ENCODE measurements at places on chromosomes 4 and X. TPM values are rescaled to one million over a fixed set of nuclear protein-coding genes. Genes with fewer than 3 reads are reported as not detected.

DNA sequence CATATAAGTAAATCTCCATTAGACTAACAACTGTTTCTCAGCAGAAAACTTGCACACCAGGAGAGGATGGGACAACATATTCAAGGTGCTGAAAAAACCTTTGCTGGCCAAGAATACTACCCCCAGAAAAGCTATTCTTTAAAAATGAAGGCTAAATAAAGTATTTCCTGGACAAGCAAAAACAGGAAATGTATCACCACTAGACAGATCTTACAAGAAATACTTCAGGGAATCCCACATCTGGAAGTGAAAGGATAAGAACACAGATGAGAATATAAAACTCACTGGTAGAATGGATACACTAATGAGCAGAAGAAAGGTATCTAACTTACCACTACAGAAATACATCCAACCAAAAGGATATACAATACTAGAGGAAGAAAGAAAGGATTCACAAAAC, 27.0 kb upstream of the ADH1C start:
- no peaks in the 10 kb centered on the region for H3K36me3 ChIP-seq
- no peaks in the 10 kb centered on the region for H3K4me1 ChIP-seq
- peaks cover 28% of the 10 kb centered on the region for H3K27me3 ChIP-seq
- no peak overlapping the region for H3K27ac ChIP-seq
- H3K4me3 ChIP-seq, result no peak overlapping the region

GRCh38 chr4:136793848-136794247, 738.4 kb downstream of the PCDH18 start:
- H3K4me3 ChIP-seq, result no peak overlapping the region
- no peak overlapping the region for H3K27ac ChIP-seq
- H3K36me3 ChIP-seq, result no peaks in the 10 kb centered on the region
- no peak for DNase-seq
- no peaks in the 10 kb centered on the region for H3K4me1 ChIP-seq

DNA sequence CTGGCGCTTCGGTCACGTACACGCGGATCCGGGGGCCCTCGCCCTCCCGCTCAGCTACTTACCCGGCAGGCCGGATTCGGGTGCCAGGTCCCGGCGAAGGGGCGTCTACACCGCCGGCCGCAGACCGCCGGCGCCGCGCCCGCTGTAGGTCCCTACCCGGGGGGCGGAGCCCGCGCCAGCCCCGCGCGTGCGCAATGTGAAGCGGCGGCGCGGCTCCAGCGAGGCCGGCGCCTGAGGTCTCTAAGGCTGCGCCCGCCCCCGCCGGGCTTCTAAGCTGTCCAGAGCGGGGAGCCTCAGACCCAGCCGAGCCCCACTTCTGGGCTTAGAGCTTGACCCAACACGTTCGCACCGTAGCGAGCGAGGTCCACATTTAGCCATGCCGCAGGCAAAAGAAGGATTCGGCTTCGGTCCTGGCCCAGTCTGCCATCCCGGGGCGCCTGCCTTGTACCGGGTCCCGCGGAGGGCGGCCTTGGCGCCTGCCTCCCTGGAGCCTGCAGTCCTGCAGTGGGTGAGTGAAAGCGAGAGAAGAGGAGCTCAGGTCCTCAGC, at the start of gene ZNF518B:
Gene ZNF518B (minus strand): TSS at position 172 of the 547 bp plus-strand sequence. CDS start 11,098 bp downstream, outside the sequence.
- peaks cover 17% of the 10 kb centered on the region for H3K27me3 ChIP-seq
- peak; percentile 81 for DNase-seq
- peaks cover 25% of the 10 kb centered on the region for H3K36me3 ChIP-seq
- peaks cover 36% of the 10 kb centered on the region for H3K4me1 ChIP-seq
- peak within 1 kb of the TSS; percentile 80 for H3K4me3 ChIP-seq

- H3K36me3 ChIP-seq, result no peaks in the 10 kb centered on the region
- DNase-seq, result no peak
- H3K4me1 ChIP-seq, result no peaks in the 10 kb centered on the region
Measured at GRCh38 chr4:16722416-16722815, 176.0 kb downstream of the LDB2 start.

GRCh38 chr4:152278505-152279233, 257.2 kb downstream of the FBXW7 start:
- no peaks in the 10 kb centered on the region for H3K27me3 ChIP-seq
- no peak overlapping the region for H3K27ac ChIP-seq
- no peak for DNase-seq
- H3K4me3 ChIP-seq, result no peak overlapping the region
- H3K4me1 ChIP-seq, result peaks cover 2% of the 10 kb centered on the region

The RADX gene
- 5.2 TPM for total RNA-seq

- no peaks in the 10 kb centered on the region for H3K36me3 ChIP-seq
- no peak for DNase-seq
- no peaks in the 10 kb centered on the region for H3K27me3 ChIP-seq
- peak overlapping the region; percentile 35 for H3K4me3 ChIP-seq
Measured at GRCh38 chr4:112109360-112110058, 35.7 kb upstream of the FAM241A start.

- no peak overlapping the region for H3K4me3 ChIP-seq
- no peaks in the 10 kb centered on the region for H3K4me1 ChIP-seq
- H3K36me3 ChIP-seq, result no peaks in the 10 kb centered on the region
- no peak overlapping the region for H3K27ac ChIP-seq
- no peak for DNase-seq
Measured at GRCh38 chrX:17359500-17359899, 15.5 kb upstream of the NHS start.

DNA sequence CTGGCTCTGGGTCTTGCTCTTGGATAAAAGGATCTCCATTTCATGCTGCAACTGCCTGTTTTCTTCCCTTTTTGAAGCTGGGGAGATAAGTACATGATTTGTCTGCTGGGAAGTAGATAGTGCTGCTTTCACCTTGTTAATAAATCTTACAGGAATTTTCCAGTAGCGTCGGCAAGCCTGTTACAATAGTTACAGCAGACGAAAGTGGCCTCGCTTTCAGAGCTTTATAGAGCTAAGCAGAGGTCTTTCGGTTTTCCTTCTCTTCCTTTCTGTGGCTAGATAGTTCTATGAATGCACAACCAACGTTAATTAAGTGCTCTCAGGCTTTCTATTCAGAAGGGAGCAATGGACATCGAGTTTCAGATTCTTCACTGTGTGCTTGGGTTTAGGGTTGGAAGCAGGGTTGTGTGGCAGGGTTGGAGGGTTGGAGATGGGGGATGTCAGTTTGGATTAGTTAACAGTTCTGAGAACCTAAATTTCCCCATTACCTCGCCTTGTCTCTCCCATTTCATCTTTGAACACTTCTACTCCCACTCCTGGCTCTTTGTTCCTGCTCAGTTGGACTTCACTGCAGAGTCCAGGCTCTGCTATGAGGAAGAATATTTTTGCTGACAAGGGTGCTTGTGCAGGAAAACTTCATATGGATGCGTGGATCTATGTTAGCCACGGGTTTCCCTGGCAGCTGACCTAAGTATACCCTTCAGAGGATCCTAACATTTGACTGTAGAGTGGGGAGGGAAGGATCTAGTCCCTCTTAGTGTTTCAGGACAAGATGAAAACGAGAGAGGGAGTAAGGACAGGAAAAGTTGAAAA, 237.9 kb downstream of the ARHGAP10 start:
- no peak overlapping the region for H3K27ac ChIP-seq
- peaks cover 32% of the 10 kb centered on the region for H3K36me3 ChIP-seq
- no peaks in the 10 kb centered on the region for H3K4me1 ChIP-seq
- no peak for DNase-seq

GRCh38 chr4:146428298-146428697, 93.4 kb downstream of the SLC10A7 start:
- DNase-seq, result no peak
- H3K36me3 ChIP-seq, result no peaks in the 10 kb centered on the region
- no peaks in the 10 kb centered on the region for H3K4me1 ChIP-seq
- H3K27ac ChIP-seq, result no peak overlapping the region
- H3K4me3 ChIP-seq, result no peak overlapping the region

DNA sequence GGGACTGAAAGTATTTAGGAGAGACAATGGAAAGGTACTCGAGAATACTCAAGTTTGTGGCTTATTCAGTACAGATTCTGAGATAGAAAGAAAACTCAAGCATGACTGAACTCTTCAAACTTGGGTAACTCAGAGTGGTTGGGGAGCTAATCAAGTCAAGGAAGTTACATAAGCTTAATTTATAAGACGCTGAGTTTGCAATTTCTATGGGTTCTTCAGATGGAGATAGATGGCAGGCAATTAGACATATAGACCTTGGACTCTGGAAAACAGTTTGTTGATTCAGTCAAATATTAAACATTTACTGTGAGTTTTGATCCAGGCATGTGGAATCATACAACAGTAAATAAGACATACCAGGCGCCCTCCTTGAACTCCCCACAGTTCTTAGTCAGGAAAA, 1749.9 kb upstream of the TENM3 start:
- H3K4me3 ChIP-seq, result no peak overlapping the region
- DNase-seq, result no peak
- H3K4me1 ChIP-seq, result no peaks in the 10 kb centered on the region
- H3K36me3 ChIP-seq, result no peaks in the 10 kb centered on the region
- no peak overlapping the region for H3K27ac ChIP-seq

DNA sequence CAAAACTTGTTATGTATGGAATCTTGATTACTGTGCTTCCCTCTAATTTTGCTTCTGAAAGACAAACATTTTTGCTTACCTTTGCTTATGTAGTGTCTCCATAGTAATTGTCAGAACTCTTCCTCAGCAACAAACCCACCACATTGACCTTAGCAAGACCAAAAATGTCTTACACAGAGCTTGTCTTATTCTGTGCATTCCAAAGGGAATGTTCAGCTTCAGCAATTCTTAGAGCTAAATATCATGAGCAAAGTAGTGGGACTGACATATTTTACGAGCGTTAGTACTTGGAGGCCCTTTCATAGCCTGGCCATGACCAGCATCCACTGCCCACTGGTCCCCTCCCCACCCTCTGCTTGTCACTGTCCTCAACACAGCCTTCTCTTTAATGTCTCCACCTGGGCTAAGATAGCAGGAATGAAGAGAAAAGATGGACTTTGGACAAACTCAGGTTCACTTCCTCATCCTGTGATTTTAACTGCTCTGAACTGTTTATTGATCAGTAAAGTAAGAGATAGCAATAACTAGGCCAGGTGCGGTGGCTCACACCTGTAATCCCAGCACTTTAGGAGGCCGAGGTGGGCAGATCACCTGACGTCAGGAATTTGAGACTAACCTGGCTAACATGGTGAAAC, 15.5 kb upstream of the SH3D19 start:
- H3K4me1 ChIP-seq, result no peaks in the 10 kb centered on the region
- peaks cover 11% of the 10 kb centered on the region for H3K27me3 ChIP-seq
- H3K36me3 ChIP-seq, result no peaks in the 10 kb centered on the region
- H3K27ac ChIP-seq, result no peak overlapping the region
- no peak overlapping the region for H3K4me3 ChIP-seq

DNA sequence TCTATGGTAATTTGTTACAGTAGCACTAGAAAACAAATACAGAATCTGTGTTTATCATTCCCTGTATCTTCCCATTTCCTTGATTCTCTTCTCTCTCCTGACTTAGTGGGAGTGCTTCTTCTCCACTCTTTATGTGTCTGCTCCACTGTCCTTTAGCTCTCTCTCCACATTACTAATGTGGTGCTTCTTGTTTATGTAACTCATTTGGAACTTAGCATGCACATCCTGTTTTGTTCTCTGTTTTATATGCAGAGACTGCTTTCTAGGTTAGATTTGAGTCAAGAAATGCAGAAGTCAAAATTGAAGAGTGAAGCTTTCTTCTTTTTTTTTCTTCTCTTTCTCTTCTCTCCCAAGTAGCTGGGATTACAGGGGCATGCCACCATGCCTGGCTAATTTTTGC, 25.9 kb downstream of the ADH1A start:
- no peak overlapping the region for H3K27ac ChIP-seq
- H3K27me3 ChIP-seq, result no peaks in the 10 kb centered on the region
- H3K4me1 ChIP-seq, result no peaks in the 10 kb centered on the region
- no peak for DNase-seq
- H3K4me3 ChIP-seq, result no peak overlapping the region
- no peaks in the 10 kb centered on the region for H3K36me3 ChIP-seq

GRCh38 chrX:12410523-12410922, 272.2 kb downstream of the FRMPD4 start:
- H3K27me3 ChIP-seq, result no peaks in the 10 kb centered on the region
- no peak for DNase-seq
- no peaks in the 10 kb centered on the region for H3K36me3 ChIP-seq
- H3K4me1 ChIP-seq, result no peaks in the 10 kb centered on the region
- no peak overlapping the region for H3K4me3 ChIP-seq
- no peak overlapping the region for H3K27ac ChIP-seq

The WDR1 gene
- 481 TPM for total RNA-seq

GRCh38 chrX:110755611-110756010, 40.0 kb downstream of the CHRDL1 start:
- no peak overlapping the region for H3K27ac ChIP-seq
- H3K4me3 ChIP-seq, result no peak overlapping the region
- no peak for DNase-seq
- H3K27me3 ChIP-seq, result no peaks in the 10 kb centered on the region
- H3K36me3 ChIP-seq, result no peaks in the 10 kb centered on the region

DNA sequence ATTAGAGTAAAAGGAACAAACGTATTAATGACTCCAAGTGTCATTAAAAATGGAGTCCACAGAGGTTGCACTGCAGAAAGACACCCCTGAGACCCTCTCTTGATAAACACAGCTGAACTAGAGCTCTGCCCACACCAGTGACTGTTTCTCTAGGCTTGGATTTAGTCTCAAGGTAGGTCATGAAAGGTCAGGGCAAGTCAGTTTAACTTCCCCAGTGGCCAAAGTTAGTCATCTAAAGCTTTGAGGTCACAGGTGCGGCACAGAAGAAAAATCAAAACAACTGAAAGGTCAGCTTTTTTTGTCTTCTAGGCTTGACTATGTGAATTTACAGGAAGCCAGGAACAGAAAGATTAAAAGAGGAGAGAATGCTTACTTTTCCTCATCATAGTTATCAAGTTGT, 749.6 kb downstream of the RAB28 start:
- H3K4me1 ChIP-seq, result no peaks in the 10 kb centered on the region
- no peaks in the 10 kb centered on the region for H3K36me3 ChIP-seq
- H3K4me3 ChIP-seq, result no peak overlapping the region
- DNase-seq, result no peak
- no peaks in the 10 kb centered on the region for H3K27me3 ChIP-seq

DNA sequence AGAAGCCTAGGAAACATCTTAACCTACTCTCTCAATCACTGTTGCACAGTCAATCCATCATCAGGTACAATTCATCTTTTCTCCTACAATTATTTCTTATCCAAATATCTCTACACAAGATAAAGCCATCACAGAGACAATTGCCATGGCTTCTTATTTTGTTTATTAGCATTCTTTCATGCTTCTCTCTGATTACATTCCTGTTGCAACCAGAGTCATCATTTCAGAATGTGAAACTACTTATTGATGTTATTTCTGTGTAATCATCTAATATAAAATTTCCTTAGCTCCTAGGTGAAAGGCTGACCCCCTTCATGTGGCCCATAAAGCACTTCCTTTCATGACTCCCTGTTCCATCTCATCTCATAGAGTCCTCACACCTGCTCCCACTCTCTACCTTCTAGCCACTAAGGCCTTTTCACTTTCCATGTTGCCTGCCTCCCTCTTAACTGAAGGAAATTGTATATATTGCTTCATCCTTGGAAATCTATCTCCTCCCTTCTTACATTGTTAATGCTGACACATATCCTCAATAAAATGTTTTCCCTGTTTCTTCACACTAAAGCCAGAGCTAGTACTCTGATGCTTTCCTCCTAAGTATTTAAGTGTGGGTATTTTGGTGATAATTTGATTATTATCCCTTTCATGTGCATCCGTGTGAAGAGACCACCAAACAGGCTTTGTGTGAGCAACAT, 829.9 kb downstream of the FAT4 start:
- no peak for DNase-seq
- no peak overlapping the region for H3K27ac ChIP-seq
- H3K36me3 ChIP-seq, result no peaks in the 10 kb centered on the region

GRCh38 chr4:122065149-122065548, 87.0 kb upstream of the BLTP1 start:
- no peak overlapping the region for H3K4me3 ChIP-seq
- H3K27me3 ChIP-seq, result peaks cover 7% of the 10 kb centered on the region

- peaks cover 9% of the 10 kb centered on the region for H3K27me3 ChIP-seq
- no peaks in the 10 kb centered on the region for H3K36me3 ChIP-seq
Measured at GRCh38 chrX:153873282-153874084, 12.5 kb downstream of the L1CAM start.

- no peak overlapping the region for H3K27ac ChIP-seq
- no peak overlapping the region for H3K4me3 ChIP-seq
- H3K36me3 ChIP-seq, result no peaks in the 10 kb centered on the region
Measured at GRCh38 chr4:37740546-37740945, 54.4 kb upstream of the RELL1 start.
